Activated gamma-delta T cell treated with Interleukin-2 at 50 U/mL for 16 hours (primary cell): ENCODE measurements at places on chromosomes 7 and 10.

DNA sequence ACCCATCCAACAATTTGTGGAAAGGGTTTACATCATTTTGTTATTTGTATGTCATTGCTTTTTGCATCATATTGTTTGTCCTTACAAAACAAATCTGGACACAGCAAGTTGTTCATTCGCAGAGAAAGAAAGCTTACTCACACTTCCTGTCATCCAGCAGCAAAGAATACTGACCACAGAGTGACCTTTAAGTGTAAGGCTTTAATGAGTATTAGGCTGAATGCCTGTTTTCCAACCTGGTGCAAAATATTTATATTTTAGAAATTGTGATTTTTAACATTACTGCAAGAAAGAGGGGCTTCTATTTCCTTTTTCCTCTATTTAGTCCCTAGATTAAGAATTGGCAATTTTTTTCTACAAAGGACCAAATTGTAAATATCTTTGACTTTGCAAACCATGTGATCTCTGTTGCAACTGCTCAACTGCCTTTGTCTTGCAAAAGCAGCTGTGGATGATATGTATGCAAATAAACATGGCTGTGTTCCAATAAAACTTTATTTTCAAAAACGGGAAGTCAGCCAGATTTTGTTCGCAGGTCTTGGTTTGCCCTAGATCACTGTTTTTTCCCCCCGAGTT, 27.8 kb upstream of the ITGB1 start:
- DNase-seq: no peak

DNA sequence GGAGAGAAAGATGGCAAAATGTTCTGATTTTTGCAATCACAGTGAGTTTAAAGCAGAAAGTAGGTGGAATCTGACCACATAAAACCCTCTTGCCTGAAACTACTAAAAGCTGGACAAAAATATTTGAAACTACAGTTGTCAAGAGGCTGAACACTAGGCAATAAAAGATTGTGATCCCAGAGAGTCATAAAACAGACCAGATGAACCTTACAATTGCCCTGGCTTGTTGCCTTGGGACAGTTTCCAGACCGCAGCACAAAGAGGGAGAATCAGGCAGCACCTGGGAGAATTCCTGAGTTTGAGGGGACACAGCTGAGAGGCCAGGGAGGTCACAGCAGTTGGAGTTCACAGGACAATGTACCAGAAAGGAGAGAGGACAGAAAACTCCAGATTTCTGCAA, 107.3 kb upstream of the NANOS1 start:
- no peak for DNase-seq

DNA sequence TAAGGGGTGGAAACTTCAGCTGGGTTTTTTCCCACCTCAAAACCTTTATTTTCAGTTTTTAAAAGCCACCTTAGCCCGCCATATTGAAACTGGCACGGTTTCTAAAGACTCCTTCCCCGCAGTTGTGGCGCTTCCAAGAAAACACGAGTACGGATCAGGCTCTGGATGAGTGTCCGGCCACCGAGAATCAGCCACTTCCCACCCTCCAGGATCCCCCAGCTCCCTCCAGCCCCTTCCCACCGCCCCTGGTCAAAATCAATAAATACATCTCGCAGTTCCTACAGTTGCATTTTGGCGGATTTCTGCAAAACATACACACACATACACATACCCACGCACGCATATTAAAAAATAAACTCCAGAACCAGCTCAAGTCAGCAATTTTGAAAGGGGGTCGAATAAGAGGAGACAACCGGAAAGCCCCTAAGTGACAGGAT, 1.1 kb downstream of the SFMBT2 start:
- no peak for DNase-seq

- no peak for DNase-seq
Observed at GRCh38 chr10:99595770-99596465, 24.3 kb downstream of the SLC25A28 start.

DNA sequence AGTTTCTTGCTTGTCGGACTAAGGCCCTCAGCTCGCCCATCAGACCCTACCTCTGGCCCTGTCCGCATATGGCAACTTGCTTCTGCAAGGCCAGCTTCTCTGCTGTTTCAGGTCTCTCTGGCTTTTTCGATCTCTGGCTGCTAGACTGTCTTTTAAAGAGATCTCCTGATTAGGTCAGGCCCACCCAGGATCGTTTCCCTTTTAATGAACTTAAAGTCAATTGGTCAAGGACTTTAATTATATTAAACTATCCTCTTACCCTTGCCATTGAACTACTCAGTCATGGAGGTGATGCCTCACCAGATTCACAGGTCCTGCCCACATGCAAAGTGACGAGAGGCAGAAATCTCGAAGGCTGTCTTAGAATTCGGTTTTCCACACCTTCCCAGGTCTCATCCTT, 670.9 kb downstream of the GATA3 start:
- DNase-seq: no peak

GRCh38 chr10:68954904-68955303, 1.1 kb upstream of the DDX21 start:
- DNase-seq: no peak

DNA sequence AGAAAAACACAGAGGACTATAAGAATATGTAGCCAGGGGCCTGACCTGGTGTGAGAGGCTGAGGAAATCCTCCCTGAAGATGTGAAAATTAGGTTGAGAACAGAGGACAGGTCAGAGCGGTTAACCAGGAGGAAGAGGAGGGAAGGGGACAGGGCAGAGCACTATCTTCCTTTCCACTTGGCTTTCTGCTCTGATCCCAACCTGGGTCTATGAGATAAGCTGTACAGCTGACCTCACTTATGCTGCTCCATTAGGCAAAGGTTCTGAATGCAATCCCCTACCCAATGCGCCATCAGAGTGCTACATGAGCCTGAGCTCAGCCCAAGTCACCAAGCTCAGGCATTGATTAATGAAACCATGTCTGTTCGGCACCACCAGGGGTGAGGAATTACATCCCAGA, 10.5 kb downstream of the LIPA start:
- DNase-seq: no peak

DNA sequence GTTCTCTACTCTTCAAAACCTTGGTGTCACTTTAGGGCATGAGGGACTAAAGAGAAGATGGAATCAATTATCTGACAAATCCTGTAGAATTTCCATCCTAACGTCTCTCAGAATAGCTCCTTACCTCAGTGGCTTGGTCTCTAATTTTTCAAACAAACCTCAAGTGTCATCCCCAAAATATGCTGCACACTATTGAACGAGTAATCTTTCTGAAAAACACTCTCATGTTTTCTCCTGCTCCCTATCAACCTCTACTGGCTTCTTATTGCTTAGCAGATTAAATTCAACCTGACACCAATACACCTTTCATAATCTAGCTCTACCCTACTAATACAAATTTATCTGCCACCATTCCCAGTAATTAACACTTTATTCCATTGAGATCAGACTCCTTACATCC, 8.5 kb downstream of the CNOT4 start:
- DNase-seq: no peak

DNA sequence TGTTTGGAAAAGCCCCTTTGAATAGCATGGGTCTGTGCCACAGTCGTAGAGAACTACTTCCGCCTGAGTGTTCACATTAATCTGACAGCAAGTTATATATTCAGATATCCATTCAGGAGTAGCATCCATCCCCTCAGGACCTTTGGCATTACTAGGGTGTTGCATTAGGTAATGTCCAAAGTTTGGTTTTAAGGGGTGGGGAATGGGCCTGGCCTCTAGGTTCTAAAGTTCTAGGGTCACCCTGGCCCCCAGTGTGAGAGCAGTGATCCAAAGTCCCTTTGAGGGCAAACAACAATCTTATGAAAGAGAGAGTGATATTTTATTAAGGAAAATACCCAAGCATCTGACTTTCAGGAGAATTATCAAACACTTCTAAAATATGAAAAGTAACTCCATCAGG, 12.3 kb downstream of the MCM10 start:
- no peak for DNase-seq

GRCh38 chr10:48332871-48333216, 26.4 kb downstream of the MAPK8 start:
- no peak for DNase-seq

DNA sequence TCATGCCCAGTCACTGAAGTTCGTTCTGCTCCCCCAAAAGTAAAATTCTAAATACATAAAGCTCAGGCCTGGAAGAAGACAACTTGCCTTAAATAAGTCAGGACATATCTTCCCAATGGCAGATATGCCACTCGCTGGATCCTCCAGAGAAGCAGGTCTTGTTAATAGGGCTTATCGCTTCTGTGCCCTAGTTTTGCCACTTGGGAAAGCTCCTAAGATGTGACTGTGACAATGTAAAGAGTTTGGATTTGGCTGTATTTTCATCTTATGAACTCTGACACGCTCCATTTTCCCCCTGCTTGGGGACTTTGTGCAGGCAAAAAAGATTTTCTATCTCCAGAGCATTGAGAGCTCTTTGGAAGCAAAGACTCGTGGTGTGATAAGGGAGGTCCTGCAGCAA, 279.9 kb downstream of the WDR11 start:
- DNase-seq: no peak

DNA sequence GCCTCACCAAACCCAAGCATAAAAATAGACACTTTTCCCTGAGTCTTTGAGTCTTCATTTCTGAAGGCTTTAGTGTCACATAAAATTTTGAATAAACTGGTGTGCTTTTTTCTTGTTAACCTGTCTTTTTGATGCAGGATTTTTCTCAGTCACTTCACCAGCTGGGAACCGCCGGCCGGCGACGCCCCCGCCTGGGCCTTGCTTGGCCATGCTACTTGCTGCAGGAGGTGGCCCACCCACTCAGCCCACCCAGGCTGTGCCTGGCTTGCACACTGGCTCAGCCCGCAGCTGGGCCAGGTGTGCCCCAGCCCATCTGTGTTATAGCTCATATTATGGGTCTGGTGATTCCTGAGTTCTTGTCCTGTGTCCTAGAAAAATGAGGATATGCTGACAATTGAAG, 247.4 kb upstream of the CACNA2D1 start:
- DNase-seq: no peak

DNA sequence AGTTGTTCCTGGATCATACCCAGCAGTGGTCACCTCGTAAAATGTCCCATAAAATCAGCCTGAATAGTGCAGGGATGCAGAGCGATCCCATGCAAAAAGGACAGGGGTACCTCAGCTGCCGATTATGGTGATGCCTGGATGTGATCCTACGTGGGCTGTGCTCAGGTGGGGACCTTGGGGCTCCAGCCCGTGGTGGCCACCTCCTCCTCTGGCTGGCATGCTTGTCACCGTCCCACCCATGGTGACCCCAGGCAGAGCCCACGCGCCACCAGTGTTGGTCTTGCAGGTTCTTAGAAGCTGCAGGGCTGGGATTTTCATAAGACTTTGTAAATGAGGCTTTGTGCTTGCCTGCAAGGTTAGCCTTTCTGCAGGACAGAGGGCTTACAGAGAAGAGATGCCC, 97.2 kb downstream of the GLRX3 start:
- no peak for DNase-seq

- DNase-seq: no peak
Observed at GRCh38 chr10:132059760-132060508, 5.8 kb upstream of the JAKMIP3 start.

DNA sequence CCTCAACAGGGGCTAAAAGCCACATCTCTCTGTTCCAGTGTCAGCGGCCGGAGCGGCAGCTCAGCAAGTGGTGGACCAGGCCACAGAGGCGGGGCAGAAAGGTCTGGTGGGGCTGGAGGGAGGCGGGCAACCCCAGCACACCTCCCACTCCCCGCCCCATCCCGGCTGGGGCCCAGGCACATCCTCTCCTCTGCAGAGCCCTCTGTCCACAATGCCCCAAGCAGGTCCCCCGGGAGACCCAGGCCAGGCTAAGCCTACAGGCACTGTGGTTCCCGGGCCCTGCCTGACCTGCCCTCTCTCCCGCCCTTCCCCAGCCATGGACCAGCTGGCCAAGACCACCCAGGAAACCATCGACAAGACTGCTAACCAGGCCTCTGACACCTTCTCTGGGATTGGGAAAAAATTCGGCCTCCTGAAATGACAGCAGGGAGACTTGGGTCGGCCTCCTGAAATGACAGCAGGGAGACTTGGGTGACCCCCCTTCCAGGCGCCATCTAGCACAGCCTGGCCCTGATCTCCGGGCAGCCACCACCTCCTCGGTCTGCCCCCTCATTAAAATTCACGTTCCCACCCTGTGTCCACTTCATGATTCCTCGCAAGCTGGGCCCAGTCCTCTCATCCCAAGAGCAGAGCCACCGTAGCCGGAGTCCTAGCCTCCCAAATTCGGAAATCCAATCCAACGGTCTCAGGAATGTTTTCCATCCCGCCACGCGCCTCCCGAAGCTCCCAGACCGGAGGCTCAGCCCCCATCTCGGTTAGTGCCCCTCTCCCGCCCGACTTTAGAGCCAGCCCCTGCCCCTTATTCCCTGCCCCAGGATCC, 2.1 kb downstream of the ADIRF start:
- no peak for DNase-seq

DNA sequence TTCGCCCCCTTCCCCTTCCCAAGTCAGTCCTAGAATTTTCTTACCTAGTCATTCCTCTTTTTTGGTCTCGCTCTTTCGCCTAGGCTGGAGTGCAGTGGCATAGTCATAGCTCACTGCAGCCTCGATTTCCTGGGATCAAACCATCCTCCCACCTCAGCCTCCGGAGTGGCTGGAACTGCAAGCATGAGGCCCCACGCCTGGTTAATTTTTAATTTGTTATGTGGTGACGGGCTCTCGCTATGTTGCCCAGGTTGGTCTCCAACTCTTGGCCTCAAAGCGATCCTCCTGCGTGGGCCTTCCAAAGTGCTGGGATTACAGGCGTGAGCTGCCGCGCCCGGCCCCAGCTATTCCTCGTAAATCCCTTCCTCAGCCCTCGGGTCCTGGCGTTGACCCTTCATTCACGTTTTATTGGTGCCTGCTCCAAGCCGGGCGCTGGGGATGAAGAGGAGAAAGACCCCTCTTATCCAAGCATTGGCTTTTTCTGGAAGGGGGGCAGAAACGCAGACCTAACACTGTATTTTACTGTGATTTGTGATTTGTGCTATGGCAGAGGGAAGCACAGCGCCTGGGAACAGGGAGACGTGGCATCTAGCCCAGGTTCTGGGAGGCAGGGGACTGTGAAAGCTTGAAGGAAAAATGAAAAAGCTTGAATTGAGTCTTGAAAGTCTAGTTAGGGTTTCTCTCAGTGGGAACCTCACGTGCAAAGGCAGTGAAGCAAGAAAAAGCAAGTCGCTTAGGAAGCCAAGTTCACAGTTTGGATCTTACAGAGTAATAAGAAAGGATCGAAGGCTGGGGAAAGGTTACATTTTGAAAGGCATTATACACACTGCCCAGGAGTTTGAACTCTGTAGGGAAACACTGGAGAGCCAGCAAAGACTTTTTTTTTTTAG, 516 bp downstream of the ZNHIT1 start:
- no peak for DNase-seq

DNA sequence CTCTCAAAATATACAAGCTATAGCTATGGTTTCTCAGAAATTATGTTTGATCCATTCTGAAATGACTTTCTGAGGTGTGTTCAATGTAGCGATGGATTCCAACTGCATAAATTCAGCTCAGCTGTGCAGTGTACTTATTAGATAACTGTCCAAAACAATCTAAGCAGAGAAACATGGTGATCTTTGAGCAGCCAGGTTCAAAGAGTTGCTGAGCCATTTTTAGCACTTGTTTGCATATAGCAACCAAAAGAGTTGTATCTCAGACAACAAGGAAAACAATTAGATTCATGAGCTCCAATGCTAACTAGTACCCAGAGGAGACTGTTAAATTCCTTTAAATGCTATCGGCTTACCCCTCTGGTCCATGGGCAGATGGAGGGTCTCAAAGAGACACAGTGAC, 15.9 kb upstream of the KCNIP2 start:
- DNase-seq: no peak

GRCh38 chr10:48838834-48839233, 100.8 kb downstream of the LRRC18 start:
- no peak for DNase-seq
